ENCODE measurements at places on chromosomes 12 and 14.

DNA sequence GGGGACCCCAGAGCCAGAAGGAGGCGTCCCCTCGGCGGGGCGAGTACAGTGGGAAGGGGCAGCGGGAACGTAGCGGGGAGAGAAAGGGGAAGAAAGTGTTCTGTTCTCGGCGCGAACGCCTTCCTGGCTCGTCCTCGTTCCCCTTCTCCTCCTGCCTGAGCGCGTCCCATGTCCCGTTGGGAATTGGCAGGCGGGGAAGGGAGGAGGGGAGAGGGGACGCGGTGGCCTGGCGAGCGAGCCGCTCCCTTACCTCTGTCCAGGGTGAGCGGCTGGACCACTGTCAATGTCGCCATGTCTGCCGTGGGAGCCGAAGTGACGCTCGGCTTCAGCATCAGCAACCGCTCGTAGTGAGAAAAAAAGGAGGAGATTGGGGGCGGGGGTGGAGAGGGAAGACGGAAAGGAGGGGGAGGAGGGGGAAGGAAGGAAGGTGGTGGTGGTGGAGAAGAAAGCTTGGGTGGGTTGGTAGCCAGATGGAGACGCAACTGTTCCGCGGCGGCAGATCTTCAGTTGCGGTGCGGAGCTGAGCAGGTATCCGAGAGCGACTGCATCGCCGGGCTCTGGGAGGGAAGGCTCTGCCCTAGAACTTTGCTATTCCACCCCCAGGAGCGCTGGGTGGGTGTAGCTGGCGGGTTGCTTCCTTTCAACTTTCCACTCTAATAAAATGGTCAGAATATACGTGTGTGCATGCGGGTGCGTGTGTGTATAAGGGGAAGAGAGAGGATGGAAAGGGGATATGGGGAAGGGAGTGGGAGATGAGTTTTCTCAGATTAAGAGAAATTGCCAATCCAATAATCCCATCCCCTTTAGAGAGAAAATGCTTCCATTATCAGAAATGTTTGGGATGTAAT lies at the start of gene LIN7A:
TSS of gene LIN7A (minus strand) at position 544 of the 848 bp plus-strand sequence. CDS start at position 332, 212 bp downstream.
- DNase-seq, result peak; percentile 62

- DNase-seq, result no peak
Observed at GRCh38 chr12:132668191-132669088, 18.7 kb downstream of the POLE start.

DNA sequence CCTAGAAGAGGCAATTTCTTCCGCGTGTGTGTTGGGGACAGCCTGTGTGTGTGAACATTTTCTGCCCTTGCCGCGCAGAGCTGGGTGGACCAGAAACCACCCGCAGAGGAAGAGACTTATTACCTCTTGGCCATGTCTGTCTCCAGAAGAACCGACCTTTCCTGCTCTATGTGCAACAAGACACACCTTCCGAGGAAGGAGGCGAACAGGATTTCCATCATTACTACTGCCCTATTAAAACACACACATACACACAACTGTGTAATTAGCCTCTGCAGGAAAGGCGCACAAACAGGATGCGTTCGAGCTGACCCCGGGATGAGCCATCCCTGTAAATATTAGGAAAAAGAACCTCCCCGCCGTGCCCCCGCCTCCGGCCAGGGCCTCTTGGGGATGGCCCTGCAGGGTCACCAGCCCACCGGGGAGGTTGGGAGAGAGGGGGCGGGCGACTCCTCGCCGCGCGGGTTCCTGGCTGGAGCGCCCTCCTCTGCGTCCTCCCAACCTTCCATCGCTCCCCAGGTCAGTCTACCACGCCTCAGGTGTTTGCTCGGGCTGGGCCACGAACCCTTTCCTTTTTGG lies 484 bp upstream of the PRKCH start:
- DNase-seq, result no peak

- no peak for DNase-seq
Observed at GRCh38 chr12:51323317-51323960, 535 bp downstream of the BIN2 start.

GRCh38 chr12:89424389-89424788 lies 72.1 kb upstream of the DUSP6 start:
- no peak for DNase-seq

GRCh38 chr14:101193845-101194372 lies 290.4 kb upstream of the RTL1 start:
- DNase-seq, result no peak

- peak; percentile 40 for DNase-seq
Observed at GRCh38 chr12:121861636-121862254, 3.1 kb upstream of the HPD start.

DNA sequence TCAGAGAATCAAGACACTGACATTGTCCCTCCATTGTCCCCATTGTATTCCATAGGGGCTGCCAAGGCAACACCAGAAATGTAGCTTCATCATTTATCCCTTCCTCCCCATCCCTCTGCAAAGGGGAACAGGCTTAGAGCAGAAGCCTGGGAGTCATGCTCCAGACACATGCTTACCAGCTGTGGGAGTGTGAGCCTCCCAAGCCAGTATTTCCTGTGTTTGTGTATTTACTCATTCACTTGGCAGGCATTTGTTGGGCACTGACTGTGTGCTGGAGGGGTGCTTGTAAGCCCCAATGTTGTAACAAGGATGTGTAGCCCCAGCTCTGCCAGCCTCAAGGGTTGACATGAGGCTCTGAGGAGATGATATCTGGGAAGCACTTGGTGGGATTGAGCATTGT lies 46.0 kb upstream of the TCL1A start:
- DNase-seq, result peak; percentile 13

GRCh38 chr14:36105401-36105800 lies 71.1 kb downstream of the PTCSC3 start:
- DNase-seq, result no peak

- DNase-seq, result peak; percentile 4
Observed at GRCh38 chr12:117342682-117343081, 18.7 kb downstream of the NOS1 start.

DNA sequence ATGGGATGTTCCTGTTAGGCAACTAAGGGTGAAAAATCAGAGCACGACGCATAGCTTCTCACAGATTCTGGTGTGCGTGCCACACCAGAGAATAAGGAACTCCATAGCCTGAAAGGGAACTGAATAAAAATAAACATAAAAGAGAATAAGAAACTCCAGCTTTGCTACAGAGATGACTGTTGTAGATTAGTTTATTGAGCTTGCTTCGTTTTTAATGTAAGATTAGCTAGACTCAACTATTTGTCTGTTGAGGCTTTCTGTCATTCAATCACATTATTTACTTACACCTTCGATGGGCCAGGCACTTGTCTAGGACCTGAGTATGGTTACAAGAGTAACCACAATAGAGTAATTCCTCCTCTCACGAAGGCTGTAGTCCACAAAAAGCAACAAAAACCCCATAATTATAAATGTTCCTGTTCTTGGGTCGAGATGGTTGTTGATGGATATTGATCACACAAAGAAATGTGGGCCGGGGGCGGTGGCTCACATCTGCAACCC lies 807 bp upstream of the ZCCHC8 start:
- no peak for DNase-seq

DNA sequence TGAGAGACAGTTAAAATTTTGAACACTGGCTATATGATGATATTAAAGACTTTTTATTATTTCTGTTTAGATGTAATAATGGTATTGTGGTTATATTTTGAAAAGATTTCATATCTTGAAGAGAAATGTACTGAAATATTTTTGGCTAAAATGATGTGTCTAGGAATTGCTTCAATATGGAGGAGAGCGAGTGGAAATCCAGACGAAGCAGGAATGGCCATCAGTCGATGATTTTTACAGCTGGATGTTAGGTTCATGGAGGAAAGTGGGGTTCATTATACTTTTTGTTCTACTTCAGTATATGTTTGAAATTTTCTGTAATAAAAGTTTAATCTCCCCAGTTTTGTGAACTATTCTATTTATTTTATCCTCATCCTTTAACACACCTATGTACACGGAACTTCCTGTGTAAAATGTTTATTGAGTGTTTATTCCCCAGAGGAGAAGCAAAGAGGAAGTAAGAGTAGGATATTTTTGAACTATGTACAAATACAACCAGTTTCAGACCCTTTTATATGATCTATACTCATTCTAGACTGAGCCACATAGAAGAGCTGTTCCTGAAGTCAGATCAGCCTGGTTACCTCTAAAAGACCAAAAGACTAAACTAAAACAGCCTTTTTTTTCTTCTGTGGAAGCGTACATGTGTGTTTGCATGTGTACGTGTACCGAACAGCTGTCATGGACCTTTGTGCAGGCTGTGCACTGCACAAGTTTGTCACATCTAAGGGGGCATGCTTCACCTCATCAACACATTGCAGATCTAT lies 211.0 kb upstream of the NUDT4 start:
- DNase-seq, result no peak

- DNase-seq, result peak; percentile 97
Observed at GRCh38 chr14:96246539-96246847, 9.5 kb upstream of the BDKRB1 start.

- no peak for DNase-seq
Observed at GRCh38 chr14:88825503-88825902, 1.1 kb downstream of the TTC8 start.

GRCh38 chr12:94240171-94240570 lies 91.8 kb downstream of the PLXNC1 start:
- DNase-seq, result no peak

- peak; percentile 23 for DNase-seq
Observed at GRCh38 chr12:116166306-116166705, 111.2 kb downstream of the MED13L start.

DNA sequence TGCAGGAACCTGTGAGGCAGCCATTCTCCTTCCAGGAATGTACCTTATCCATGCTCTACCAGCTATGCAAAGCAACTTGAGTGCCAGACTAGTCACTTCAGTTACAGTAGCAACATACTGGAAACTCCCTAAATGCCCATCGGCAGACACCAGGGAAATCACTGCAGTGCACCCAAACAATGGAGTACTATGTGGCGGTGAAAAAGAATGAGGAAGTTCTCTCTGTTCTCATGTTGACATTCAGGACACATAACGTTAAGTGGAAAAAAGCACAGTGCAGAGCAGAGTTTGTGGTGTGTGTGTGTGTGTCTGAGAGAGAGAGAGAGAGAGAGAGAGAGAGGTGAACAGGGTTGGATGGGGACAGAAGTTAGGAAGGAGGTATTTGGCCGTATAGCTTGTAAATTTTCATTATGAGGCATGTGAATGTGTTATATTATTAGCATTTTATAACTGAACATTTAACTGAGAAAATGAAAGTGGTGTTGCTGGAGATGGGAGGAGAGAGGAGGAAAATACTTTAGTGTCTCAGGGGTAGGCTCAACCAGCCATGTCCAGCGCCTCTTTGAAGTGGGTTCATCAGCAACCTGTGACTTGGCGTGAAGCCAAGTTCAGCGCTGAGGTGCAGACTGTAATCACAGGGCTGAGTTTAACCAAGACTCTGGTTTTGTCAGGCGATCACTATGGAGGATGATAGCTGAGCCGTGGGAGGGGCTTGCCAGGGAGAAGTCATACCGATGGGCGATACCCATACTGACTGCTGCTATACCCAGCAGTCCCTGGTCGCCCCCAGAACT lies 17.3 kb downstream of the TNFAIP2 start:
- no peak for DNase-seq

GRCh38 chr14:101235335-101236103 lies 325.8 kb upstream of the DIO3 start:
- peak; percentile 42 for DNase-seq

DNA sequence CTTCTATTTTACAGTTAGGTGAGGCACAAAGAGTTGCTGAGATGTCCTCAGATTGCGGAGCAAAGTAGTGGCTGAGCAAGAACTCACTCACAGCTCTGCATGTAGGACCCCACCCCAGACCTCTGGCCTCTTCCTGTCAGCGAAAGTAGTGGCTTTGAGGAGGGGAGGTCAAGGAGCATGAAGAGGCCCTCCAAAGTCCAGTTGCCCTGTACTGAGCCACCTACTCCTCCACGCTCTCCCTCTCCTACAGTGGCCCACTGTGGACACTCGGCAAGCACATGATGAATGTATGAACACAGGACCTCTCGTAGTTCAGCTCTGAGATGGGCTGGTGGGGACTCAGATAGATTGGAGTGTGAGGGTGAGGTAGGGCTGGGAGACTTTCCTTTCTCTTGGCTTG lies 5.3 kb upstream of the PLEKHH1 start:
- no peak for DNase-seq

DNA sequence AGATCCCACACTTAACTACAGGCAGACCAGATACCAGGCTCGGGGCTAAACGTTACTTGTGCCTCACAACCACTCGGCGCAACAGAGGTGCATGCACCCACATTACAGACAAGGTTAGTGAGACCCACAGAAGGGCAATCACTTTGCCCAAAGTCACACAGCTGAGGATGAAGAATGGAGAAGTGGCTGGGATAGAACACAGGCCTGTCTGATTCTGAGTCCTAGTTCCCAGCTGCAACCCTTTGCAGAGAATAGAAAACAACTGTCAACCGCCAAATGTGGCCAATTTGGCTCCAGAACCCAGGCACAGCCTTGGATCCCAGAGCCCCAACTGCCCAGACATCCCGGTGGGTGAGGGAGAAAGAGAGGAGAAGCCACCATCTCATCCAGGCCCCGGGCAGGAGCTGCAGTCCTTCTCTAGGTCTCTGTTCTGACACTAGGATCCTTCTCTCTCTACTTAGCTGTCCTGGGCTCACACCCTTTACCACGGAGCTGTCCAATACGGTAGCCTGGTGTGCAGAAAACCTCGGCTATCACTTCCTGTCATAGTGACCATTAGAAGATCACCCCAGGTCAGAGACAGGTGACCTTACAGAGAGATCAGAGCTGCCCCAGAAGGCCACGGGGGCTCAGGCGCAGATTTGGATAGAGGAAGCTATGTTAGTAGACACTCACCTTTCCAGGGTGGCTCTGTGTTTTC lies 59.1 kb downstream of the FAM222A start:
- no peak for DNase-seq

DNA sequence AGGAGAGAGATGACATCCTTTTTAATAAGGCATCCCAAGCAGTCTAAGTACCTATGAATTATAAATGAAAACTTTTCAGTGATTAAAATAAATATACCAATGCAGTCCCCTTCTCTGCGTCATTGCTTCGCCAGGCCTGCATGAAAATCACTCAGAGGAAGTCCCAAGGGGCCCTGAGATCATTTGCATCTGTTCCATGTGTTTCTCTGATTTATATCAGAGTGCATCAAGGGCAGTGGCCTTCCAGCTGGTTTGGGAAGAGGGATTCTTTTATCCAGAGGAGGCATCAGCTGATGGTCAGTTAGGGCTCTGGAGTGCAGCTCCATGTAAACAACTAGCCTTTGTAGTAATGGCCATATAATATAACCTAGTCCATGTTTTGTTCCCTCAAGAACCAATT lies 210.1 kb downstream of the RGS6 start:
- no peak for DNase-seq

DNA sequence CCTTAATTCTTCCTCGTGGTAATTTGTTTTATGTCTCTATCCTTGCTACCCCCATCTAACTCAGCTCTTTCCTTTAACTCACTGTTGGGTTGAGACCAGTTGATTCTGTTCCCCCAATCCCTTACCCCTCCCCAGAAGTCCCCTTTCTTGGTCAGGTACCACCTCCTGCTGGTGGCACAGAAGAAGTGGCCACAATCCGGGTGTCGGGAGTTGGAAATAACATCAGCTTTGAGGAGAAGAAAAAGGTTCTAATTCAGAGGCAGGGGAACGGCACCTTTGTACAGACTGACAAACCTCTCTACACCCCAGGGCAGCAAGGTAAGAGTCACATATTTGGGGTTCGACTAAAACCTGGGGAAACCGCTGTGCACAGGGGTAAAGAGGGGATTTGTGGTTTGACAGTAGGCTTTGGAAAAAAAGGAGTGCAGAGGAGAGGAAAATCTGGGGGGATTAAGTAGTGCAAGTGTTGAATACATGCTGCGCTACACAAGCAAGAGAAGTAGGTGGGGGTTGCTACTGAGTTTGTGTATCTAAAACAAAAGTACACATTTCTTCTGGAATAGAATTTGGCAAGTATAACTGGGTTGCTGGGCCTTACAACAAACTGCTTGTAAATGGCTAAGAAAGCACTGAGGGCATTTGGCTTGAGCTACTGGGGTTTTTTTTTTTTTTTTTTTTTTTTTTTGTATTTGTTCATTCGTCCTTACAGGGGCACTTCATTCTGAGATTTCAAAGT lies 1.3 kb downstream of the A2ML1 start:
- DNase-seq, result peak; percentile 10

All from EL (cell line).